CD8-positive, alpha-beta memory T cell (primary cell): ENCODE measurements at places on chromosomes 3 and 15.

DNA sequence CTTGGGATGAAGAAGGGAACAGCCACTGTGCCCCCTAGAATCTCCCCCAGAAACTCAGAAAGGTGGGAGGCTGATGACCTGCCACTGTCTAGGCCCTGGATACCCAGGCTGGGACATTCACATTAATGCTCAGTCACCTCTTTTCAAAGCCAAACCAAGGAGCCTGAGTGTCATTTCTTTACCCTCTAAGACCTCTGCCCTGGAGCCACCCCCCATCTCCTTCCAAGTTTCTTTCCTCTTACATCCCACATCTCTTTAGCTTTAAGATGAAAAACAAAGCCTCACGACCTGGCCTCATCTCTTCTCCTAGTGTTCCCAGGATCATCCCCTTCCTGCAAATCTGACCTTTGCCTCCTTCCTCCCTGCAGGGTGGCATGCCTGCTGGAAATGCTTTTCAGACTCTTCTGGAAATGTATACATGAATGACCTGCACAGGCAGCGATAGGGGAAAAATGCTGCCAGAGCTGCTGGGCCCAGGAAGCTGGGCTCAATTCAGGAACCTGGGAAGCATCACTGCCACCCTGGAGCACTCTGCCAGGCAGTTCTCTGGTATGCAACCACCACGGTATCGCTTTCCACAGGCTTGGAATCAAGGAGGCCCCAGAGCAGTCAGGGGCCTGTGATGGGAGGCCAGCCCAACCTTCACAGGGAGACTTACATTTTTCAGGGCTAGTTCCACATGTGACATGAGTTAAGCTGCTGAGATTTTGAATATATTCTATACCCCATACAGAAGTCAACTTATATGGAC is 67.6 kb downstream of the DAPK2 start:
- no peak for DNase-seq

DNA sequence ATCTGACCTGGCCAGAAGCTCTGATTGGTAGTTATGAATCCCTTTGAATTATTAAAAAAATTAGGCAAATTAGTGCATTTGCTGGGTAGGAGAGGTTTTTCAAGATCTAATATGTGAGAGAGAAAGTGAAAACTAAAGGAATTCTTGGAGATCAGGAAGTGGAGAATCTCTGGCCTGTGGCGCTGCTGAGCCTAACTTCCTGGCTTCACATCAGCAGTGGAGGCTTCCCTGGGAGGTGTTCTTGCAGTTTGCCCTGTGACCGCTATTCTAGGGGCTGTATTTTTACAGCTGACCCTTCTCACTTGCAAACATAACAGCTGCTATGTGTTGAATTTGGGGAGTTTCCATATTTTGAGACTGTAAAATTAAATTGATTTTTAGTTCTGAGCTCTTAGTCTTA is 166.4 kb downstream of the ATG7 start:
- no peak for DNase-seq

GRCh38 chr15:53247041-53247708 is 457.0 kb upstream of the ONECUT1 start:
- DNase-seq: no peak

- DNase-seq: no peak
These were observed at the start of gene CHL1 for GRCh38 chr3:196311-197148. Gene CHL1, plus strand, starts transcription at chr3:196763. Its CDS starts 123,014 bp downstream, at chr3:319777.

DNA sequence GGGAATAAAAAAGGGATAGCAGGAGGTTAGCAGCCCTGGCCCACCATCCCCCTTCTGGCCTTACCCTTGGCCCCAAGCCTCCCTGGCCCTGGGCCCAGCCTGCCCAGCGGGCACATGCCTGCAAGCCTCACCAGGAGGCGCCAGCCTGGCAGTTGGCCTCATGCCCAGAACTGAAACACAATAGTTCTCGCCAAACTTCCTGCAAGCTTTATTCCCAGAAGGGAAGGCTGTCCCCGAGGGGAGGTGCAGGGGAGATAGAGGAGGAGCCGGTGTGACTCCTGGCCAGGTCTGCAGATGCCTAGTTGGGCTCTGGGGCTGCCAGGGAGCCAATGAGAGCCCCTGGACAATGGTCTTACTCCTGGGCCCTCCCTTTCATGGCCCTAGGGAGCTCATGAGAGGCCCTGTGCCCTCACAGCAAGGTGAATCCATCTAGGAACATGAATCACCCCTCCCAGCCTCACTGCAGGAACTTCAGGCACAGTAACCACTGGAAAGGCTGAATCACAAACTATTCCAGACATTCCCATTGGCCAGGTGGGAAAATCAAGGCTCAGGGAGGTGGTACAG is 4.0 kb downstream of the CCDC33 start:
- no peak for DNase-seq

- DNase-seq: no peak
These were observed 8.8 kb downstream of the RFTN1 start for GRCh38 chr3:16504692-16505091.

DNA sequence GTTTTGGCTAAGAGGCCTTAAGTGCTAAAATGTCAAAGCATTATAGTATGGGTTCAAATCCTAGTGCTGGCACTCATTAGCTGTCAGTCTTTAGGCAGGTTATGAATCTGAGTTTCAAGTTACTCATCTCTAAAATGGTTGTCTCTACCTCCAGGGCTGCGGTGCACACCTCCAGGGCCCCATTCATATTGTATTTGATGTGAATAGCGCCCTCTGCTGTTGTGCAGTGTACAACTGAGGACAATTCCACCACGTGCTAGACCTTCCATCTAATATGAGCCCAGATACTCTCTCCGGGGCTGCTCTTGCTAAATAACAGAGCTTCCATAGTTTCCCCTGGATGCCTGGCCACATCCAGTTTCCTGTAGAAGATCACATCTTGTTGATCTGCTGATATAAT is 54.3 kb downstream of the OXNAD1 start:
- peak; percentile 66 for DNase-seq

DNA sequence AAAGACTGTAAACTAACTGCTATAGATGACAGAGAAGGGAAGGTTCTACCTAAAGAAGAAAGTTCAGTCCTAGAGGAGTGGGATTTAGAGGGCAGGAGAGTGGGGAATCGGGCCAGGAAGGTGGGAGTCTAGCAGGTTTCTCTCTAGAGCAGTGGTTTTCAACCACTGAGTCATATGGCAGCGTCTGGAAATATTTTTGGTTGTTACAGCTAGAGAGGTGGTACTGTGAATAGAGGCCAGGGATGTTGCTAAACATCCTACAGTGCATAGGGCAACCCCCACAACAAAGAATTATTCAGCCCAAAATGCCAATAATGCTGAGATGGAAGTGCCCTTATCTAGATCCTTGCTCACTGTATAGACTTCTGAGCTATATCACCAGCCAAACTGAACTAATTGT is 28.7 kb downstream of the ATP1B3 start:
- no peak for DNase-seq

DNA sequence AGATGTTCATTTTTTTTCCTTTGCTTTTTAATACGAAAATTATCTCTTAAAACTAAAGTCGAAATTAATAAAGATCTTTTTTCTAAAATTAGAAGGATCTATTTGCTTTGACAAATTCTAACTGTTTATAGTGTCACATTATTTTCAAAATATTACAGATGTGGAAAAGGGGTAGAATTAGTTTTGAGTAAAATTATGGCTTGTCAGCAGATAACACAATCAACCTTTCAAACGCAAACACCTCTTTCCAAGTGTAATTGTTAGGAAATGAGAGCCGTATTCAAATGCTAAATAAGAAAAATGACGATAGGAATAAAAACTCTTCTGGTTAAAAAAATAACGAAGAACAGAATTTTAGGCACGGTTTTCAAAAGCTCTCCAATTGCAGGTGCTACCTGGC is 704.7 kb downstream of the NLGN1 start:
- DNase-seq: no peak
